NCI-H748 treated with DMSO at 0.1 percent for 48 hours (cell line): ENCODE measurements at places on chromosomes 5 and 9.

- DNase-seq = no peak
Observed at GRCh38 chr5:66897356-66897755, 299.2 kb downstream of the CD180 start.

DNA sequence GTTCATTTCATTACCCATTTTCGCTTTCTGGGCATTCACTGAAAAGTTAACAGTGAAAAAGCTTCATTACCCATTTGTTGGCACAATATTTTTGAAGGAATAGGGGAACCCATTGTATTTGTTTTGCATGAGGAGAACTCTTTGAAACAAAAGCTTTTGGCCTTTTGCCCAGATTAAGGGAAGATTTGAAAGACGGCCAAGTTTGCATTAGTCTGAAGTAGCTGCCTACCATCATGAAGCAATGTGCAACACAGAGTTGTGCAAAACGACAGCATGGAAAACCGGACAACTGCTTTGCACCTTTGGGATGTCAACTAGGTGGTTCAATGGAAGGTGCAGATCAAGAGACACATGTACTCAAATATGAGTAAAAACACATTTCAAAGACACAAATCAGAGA is 84.9 kb downstream of the TRPM3 start:
- DNase-seq = no peak

DNA sequence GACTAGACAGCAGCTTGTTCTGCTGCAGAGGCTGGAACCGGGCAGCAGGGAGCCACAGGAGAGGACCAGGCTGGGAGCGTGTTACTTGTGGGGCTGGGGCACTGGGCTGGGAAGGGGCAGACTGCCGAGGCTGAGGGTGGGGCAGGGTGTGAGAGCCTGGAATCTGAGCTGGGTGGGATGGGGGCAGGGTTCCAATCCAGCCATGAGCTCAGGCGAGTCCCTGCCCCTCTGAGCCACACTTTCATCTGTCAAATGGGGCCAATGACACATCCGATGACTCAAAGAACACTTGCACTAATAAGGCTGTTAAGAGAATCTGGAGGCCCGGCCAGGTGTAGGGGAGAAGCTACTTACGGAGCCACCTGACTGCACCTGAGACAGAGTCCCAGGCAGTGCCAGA is 18.7 kb upstream of the WDR38 start:
- DNase-seq = no peak

- no peak for DNase-seq
Observed at GRCh38 chr5:125338440-125339174, 592.2 kb upstream of the ZNF608 start.

- DNase-seq = no peak
Observed at GRCh38 chr5:112196584-112196983, 222.5 kb downstream of the EPB41L4A start.

- peak; percentile 14 for DNase-seq
Observed at GRCh38 chr9:97740848-97741821, 44.0 kb upstream of the XPA start.

DNA sequence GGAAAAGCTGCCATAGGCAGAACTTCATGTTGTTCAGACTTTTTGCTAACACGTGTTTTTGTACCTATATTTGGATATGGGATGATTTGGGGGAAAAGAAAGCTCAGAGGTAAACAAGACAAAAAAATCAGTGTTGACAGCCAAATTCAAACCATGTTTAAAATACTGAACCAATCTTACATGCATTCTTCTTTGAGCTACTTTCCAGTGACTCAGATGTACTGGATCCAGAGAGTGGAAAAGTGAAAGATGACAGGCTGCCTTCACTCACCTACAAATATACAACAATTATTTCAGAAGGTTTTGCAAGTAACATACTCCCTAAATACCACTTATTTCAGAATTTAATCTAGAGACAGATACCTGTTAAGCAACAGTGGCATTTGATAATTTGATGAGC is 165.7 kb downstream of the MPDZ start:
- DNase-seq = no peak

GRCh38 chr9:137302449-137303150 is 529 bp upstream of the NRARP start:
- DNase-seq = no peak

DNA sequence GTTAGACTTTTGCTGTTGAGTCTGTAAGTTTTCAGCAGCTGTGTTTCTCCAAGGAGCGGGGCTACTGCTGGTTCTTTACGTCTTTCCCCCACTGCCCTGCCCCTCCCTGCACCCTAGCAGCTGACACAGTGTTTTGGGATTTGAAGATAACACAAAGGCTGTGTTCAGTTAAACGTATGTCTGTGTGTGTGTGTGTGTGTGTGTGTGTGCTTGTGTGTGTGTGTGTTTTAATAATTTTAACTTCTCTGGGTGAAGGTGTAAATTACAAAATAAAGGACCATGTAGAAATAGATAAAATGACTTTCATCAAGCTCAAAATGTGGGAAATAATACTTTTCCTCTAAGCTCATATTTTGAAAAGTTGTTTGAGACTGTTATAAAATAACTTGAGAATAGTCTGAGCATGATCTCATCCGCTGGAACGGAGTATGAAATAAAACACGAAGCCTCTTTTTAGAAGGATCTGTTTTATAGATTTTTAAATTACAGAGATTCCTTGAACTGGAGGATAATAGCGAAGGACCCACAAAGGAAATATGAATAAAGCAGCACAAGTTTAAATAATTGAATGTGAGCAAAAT is 10.9 kb downstream of the ABL1 start:
- DNase-seq = no peak

GRCh38 chr9:110128664-110129329 is 79.2 kb downstream of the C9orf152 start:
- DNase-seq = no peak

GRCh38 chr5:112682621-112683061 is 55.0 kb upstream of the APC start:
- no peak for DNase-seq

DNA sequence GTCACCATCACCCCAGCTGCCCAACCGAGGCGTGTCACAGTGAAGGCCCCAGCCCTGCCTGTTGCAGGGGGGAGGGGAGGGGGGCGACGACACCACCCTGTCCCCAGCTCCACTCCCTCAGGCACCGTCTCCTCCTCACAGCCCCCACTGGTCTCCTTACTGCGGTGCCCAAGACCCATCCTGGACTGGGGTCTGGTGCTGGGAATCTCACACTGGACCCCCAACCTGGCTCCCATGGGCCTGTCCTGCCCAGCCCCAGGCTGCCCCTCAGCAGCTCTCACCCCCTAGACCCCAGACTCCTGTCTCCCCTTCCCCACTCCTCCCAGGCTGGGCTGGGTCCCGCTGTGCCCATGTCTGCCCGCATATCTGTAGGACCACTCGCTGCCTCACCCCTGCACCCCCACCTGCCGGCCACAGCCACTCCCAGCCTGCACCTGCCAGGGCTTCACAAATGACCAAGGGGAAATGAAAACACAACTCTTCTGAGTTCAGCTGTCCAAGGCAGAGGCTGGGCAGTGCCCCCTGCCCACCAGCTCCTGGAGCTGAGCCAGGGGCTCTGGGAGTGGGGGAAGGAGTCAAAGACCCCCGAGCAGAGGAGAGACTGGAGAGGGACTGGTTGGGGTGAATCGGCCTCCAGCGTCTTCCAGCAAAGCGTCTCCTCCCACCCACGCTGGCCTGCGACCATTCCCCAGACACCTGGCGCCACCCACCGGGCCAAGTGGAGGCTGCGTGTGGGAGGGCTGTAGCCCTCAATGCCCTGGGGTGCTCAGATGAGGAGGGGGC is 32.6 kb upstream of the EGFL7 start:
- peak; percentile 54 for DNase-seq

DNA sequence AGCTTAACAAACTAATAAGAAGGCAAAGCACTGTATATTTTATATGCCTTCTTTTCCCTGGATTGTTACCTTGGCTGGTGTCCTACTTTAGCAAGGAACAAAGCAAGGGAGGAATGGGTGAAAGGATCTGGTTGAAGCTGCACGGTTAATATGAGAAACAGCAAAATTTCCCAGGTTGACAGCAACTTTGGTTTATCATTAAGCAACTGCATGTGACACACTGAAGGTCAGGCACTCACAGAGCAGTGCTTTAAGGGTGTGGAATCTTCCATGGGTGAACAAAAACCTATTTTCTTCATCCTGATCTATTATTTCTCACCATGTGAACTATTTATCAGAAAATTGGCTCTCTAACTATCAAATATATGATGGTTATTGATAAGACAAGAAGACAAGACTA is 109.0 kb upstream of the ATP10B start:
- DNase-seq = no peak

DNA sequence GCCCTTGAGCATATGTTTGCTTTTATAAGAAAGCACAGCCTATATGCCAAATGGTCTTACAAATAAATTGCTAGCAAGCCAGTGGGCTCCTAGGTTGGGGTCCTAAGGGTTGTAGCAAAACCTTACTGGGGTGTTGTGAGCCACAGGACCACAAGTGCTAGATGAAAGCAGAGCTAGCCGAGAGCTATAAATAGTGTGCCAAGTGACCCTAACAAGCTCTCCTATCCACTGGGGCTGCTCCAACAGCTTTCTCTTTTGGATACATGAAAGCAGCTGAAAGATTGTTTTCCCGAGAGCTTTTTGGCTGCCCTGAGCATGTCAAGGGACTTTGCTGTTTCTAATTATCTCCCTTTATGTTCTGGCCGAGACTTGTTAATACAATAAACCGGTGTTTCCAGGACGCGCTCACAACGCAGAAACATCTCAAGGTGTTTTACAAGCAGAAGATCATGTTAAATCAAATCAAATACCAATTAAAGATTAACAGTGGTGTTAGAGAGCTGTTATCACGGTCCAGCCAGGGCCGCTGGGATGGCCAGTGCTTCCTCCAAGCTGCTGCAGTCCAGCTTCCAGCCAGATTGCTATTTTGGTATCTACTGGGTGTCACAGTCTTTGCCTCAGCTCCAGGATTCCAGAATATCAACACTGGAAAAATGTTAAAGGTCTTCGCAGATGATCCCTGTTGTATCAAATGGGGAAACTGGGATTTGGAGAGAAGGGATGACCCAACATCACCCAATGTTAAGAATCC is 351.0 kb downstream of the ASTN2 start:
- DNase-seq = no peak

DNA sequence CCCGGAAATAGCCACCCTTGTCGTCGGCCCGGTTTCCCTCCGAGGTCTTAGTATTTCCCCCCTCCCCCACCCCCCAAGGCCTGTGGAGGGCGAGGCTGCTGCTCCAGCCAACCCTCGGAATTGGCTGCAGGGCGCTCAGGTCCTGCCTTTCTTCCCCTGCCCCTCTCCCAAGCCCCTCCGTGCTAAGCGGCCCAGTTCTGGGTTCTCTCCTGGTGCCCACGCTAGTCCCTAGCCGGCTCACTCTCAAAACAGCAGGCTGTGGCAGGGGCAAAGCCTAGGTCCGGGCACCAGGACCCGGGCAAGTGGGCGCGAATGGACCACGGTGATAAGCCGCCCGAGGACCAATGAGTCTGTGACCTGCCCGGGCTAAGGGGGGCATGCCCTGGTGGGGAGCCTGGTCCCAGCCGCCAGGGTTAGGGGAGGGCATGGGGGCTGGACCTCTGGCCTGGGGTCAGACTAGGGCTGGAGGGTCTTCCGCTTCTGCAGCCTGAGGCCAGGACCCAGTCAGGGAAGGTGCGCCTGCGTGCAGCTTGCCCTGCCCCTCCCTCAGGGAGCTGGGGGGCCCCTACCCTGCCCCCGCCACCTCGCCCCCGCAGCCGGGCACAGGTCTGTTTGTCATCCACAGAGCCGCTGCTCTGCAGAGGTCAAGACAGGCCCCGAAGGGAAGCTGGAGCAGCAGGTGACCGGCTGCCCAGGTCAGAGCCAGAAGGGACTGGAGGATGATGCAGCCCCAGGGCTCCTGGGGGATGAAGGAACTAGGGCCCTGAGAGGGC is 5.0 kb upstream of the IRX4 start:
- DNase-seq = no peak

- DNase-seq = no peak
Observed at GRCh38 chr5:139967353-139967752, 75.7 kb downstream of the NRG2 start.

GRCh38 chr9:79008916-79009315 is 562.8 kb upstream of the TLE4 start:
- DNase-seq = no peak

GRCh38 chr9:96551403-96551802 is 68.2 kb downstream of the CDC14B start:
- no peak for DNase-seq
